ENCODE measurements at places on chromosomes 1 and 21.

DNA sequence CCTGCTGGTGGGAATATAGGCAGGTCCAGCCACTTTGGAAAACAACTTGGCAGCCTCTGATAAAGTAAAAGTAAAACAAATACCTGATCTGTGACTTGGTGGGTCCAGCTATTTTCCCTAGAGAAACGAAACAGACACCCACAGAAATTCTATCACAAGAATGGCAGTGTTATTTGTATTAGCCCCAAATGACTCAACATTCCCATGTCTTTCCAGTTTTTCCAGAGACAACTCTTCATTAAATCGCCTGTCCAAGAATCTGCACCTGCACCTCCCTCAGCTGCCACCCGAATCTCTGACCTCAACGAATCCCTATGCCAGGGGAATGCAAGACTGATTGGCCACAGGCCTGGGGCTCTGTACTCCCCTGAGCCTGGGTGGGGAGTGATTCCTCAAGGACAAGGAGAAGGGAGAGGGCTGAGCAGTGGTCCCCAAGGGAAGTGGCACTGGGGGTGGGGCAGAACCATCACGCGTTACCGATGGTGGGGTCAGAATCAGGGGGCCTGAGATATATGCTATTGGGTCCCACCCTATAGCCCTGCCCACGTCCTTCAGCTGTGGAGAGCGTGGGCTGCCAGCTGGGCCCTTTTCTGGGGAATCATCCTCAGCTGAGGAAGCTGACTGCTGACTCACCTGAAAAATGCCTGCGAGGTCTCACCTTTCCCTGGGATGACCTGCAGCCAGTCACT, 553.0 kb downstream of the PTPRU start:
- no peak for DNase-seq

- DNase-seq: no peak
Observed at GRCh38 chr1:99570486-99571089, 75.3 kb upstream of the PALMD start.

DNA sequence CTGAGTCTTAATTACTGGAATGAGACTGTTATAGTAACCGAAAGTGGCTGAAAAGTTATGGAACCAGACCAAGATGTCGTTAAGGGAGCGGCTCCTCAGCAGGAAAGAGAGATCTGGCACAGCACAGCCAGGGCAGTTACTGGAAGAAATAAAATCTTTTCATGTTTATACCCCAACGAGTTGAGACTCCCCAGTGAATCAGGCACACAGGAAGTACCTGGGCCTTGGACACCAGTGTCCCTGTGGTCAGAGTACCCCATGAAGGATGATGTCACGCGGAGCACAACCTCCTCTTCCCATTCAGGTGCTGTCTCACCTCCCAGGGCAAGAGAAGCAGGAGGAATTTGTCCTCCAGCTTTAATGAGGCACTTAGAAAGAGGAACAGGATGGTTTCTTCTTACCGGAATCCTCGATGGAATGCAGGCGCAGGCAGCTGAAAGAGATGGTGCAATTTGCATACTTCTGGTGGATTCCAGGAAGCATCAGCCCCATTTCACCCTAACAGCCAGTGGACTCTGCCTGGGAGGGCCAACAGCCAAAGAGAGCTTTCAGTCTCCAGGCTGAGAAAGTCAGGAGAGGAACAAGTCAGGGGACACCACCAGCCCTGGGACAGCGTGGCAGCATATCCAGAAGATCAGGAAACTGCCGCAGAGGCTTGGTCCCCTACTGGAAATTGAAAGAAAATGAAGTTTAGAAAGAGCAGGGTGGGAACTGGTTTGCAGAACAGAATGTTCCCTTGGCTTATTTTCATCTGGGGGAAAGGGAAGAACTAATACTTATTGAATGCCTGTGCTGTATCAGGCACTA, 35.9 kb upstream of the CTTNBP2NL start:
- peak; percentile 28 for DNase-seq

DNA sequence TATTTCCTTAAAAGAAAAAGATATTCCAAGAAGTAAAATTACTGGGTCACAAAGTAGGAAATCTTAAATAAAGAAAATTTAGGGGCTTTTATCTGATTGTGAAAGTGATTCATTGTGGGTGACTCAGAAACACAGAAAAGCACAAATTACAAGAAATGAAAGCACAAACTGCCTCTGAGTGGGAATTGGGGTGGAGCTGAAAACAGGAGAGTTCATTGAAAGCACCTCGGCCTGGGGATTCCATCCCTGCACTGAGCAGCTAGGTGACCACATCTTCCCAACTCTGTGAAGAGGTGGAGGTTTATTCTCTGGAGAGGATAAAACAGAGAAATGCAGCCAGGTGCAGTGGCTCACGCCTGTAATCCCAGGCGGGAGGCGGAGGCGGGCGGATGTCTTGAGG, 7.4 kb downstream of the GJA4 start:
- peak; percentile 38 for DNase-seq
